ENCODE measurements at places on chromosomes 1 and 21.
A peak's percentile ranks its signal among the peaks of the same experiment; 100 is the strongest.

DNA sequence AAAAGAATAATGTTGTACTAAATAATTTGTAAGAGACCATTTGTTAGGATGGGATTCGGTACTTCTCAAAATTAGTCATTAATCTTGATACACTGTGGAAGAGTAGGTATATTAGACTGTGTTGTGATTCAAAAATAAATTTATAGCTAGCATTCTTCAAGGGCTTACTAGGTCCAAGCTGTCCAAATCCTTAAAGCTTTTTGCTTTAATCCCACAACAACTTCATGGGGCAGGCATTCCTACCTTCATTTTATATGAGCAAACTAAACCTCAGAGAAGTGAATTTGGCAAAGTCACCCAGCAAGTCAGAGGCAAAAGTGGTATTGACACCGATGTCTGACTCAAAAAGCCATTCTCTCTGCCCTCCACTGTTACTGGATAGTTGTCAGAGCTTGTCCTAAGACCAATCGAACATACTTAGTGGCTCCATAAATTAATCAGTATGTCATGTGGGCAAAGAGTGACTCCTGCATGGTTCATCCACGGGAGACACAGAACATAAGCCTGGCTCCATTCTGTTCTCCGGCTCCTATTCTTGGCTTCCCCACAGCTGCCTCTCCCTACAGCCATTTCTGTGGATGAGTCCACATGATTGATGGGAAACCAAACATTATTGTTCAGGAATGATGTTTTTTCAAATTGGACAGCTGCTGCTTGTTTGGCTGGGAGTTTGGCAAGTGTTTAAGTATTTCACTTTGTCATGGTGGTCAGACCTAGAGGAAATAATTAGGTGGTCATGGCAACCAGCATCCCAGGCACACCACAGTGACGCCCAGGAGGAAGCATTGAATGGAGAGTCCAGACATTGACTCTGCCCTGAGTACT, 133.4 kb upstream of the FGGY start:
- no peak for DNase-seq

- no peak for DNase-seq
These were observed 202.5 kb downstream of the TTLL7 start for GRCh38 chr1:83796409-83796808.

- no peak for DNase-seq
These were observed 20.3 kb upstream of the CA6 start for GRCh38 chr1:8925406-8925805.

DNA sequence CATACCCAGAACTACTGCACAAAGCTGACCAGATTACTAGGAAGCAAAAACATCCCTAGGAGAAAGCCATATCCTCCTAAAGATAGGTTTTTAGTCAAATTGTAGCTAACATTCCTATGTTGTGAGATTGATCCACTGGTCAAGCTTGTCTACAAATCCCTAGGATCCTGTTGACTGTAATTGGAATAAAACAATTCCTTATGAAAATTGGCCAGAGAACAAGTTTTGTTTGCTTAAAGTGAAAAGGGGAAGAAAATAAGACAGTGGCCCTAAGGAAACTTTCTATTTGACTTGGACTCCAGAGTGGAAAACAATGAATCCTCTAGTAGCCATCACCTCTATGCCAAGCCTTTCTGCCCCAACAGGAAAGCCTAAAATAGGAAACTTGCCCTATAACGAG, 645.2 kb upstream of the USP24 start:
- DNase-seq = no peak

DNA sequence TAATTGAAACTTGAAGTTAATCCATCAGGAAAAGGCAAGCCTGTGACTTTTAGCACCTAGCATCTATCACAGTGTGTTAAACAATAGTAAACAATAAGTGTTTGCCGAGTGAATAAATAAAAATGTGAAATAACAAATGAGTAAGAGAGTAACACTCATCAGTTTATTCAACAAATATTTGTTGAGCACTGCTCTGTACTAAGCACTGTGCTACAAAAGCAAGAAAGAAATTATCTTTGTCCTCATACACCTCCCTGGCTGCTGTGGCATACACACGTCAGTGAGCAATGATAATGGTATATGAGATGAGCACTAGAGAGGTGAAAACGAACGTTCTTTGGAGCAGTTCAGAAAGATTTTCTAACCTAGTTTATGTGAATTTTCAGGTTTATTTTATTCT, 295.0 kb upstream of the LRRC7 start:
- no peak for DNase-seq

GRCh38 chr1:45863218-45863617, 59.8 kb downstream of the MAST2 start:
- no peak for DNase-seq

DNA sequence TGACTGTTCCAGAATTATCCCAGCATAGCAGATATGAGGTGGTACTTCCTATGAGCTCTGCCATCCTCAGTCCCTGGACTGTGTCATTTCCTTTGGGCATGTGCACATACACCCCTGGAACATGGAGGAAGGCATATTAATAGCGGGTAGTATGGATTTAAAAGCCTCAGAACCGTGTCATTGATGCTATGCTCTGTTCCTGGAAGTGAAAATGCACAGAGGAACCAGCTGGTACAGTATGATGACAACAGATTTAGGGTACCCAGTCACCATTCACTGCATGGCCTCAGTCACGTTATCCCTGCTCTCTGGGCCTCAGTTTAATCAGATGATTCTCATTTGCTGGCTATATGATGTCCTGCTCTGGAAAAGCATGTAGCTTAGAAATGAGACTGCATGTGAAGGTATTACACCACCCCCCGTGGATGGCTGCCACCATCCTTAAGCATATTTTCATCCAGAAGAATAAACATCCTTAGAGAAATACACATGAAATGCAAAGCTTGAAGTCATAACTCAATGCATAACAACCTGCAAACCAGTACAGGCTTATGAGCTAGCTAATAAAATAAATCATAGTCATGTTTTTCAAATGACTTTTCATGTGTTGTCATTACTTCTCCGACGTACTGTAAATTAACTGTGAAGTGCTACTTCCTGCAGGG, 37.8 kb downstream of the SETD4 start:
- DNase-seq = no peak

- peak; percentile 88 for DNase-seq
These were observed 159.8 kb downstream of the RUNX1 start for GRCh38 chr21:34889320-34889675.

DNA sequence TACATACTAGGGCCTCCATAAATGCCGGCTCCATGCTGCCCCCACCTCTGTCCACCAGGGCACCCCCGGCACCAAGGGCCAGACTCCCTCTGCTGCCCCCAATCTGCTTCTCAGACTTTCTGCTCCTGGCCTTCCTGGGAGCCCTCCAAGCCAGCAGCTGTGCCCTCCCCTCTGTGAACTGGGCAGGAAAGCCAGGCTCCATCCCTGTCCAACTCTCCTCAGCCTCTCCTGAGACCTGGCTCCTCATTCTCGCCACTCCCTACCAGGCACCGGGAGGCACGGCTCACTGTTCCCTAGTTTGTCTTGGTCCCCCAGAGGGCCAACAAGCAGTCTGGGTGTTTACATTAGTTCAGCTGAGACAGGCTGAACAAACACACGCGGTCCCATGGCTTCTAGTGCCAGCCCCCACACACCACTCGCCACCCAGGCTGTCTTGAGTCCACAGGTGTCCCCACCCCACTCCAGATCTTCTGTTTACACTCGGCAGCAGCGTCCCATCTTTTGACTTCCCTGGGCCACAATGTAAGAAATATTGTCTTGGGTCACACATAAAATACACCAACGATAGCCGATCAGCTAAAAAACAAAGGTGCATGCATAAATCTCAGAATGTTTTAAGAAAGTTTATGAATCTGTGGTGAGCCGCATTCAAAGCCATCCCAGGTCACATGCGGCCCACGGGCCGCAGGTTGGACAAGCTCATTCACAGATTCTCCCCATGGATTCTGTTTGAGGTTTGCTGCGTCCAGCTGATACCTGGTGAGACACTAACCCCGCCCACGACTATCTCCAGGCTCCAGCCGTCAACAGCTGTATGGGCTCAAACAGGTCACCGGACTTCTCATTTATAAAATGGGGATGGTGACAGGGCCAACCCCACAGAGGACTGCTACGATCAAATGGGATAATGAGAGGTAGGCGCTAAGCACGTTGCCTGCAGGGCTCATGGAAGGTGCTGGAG, 29.5 kb upstream of the ECE1 start:
- no peak for DNase-seq

- peak; percentile 45 for DNase-seq
These were observed 151.3 kb upstream of the COL6A1 start for GRCh38 chr21:45830221-45830640.

Data from activated CD8-positive, alpha-beta memory T cell treated with anti-CD3 and anti-CD28 coated beads for 24 hours (primary cell).